Stimulated activated CD4-positive, alpha-beta T cell treated with anti-CD3 and anti-CD28 coated beads, Interleukin-1b, Interleukin-23, amount 100 ng/mL, for 48 hours (primary cell): ENCODE measurements at places on chromosomes 12 and 14.
A peak's percentile ranks its signal among the peaks of the same experiment; 100 is the strongest.

GRCh38 chr12:30345744-30346471, 349.8 kb downstream of the IPO8 start:
- DNase-seq: no peak

DNA sequence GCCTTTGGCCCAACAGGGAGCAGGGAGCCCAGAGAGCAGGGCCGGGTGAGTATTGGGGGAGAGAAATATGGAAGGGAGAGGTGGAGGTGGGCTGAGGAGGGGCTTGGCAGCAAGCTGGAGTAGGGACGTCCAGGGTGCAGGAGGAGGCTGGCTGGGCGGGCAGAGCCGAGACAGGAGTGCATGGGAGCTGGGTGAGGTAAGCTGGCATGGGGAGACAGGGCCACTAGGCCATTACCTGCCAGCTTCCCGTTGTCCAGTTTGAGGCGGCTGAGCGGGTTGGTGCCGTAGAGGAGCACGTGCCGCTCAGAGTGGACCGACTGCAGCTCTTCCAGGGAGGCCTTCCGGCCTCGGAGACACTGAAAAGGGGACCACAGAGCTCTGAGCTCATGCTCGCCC, 18.3 kb downstream of the SLC48A1 start:
- no peak for DNase-seq

GRCh38 chr12:64747695-64748094, 11.5 kb downstream of the GNS start:
- DNase-seq: no peak

- DNase-seq: peak; percentile 63
These were observed 9.2 kb downstream of the CD69 start for GRCh38 chr12:9751204-9752144.

DNA sequence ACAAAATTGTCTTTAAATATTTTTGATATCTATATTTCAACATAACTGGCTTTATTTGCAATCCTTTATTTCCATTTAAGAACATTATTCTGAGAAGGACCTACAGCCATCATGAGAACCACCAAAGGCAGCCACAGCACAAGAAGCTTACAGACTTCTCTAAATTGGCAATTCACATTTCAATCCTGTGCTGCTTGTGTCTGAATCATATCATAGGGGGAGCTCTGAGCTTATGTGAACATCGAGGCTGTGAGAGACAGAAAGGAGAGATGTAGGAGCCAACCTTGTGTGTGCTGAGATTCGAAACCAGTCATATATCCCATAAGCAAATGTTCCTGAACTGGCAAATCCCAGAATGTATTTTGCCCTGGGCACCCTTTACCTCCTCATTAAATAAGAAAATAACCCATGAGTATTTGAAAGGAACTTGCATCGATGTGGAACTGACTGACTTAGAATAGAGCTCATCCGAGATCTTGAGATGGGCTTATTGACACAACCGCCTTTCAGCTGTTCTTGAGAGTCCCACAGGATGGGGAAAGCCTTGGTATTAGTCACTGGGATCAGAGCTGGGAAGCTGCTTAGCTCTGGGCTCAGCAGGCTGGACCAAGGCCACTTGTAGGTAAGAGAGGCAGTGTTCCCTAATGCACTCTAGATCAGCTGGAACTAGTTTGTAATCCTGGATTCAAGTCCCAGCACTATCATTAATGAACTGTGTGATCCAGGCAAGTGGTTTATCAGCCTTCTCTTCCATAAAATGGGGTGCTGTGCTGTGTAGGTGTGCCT, 329.8 kb downstream of the CACNA1C start:
- DNase-seq: no peak

DNA sequence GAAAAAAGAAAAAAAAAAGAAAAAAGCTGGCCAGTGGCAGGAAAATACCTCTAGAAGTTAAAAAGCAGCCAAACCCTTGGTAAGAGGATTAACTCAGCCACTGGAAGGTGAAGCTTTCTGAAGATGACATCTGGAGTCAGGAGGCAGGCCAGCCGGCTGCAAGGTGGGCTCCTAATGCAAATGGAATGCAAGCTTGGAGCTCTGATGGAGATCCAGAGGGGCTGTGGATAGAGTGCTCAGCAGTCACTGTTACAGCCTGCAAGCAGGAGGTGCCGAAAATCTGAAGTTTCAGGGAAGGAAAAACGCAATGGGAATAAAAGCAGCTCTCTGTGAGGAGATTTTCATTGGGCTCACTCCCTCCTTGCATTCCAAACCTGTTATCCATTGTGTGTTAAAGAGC, 41.0 kb downstream of the GSC start:
- DNase-seq: no peak

DNA sequence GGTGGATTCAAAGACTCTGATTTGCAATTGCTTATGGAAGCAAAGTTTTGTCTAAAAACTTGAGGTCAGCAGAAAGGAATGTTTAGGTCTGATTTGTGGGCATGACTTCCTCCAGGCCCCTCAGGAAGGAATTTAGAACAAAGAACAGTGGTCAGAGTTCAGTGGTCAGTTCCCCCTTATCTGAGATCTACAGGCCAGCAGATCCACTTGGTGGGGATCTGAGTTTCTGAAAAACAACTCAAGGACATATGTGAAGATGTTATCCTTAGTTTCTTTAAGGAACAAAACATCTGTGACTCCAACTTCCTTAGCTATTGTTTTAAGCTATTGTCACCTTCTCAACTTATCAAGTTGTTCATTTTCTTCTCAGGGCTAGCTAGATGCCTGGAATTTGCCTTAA, 28.0 kb upstream of the NAA30 start:
- no peak for DNase-seq

GRCh38 chr12:89962648-89963047, 254.0 kb upstream of the ATP2B1 start:
- DNase-seq: no peak

DNA sequence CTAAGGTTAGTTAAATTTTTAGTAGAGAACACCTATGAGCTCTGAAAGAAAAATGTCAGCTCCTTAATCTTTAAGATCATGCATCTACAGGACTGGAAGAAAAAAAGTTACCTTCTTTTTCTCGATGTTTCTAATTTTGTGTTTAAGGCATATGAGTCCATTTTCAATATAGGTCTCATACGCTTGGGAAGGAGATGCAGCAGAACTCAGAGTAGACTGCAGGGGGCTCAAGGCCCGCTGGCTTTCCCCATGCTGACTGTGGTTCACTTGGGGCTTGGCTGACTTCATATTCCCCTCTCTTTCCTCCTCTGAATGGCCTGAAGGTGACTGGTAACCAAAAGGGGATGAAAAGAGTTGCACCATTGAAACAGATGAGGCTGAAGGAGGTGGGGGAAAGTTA, 1.5 kb downstream of the CAPRIN2 start:
- peak; percentile 18 for DNase-seq

DNA sequence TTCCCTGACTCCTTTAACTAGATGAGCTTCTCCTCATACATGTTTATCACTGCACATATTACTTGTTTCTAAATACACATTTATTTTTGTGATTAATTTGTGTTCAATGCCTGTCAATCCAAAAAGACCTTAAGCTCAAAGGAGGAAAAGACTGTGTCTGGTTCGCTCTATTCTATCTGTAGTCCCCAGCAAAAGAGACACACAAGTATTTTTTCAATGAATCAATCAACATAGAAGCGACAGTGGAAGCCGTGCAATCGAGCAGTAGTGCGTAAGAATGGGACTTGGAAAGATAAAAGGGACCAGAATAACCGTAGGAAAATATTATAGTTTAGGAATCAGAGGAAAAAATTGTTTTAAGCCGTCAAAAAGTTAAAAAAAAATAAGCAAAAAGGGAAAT, 951 bp downstream of the WDHD1 start:
- no peak for DNase-seq

GRCh38 chr12:87861791-87862190, 167.4 kb downstream of the C12orf50 start:
- DNase-seq: no peak
